NCI-H82 (cell line): ENCODE measurements at places on chromosomes 7 and 10.
A peak's percentile ranks its signal among the peaks of the same experiment; 100 is the strongest.

DNA sequence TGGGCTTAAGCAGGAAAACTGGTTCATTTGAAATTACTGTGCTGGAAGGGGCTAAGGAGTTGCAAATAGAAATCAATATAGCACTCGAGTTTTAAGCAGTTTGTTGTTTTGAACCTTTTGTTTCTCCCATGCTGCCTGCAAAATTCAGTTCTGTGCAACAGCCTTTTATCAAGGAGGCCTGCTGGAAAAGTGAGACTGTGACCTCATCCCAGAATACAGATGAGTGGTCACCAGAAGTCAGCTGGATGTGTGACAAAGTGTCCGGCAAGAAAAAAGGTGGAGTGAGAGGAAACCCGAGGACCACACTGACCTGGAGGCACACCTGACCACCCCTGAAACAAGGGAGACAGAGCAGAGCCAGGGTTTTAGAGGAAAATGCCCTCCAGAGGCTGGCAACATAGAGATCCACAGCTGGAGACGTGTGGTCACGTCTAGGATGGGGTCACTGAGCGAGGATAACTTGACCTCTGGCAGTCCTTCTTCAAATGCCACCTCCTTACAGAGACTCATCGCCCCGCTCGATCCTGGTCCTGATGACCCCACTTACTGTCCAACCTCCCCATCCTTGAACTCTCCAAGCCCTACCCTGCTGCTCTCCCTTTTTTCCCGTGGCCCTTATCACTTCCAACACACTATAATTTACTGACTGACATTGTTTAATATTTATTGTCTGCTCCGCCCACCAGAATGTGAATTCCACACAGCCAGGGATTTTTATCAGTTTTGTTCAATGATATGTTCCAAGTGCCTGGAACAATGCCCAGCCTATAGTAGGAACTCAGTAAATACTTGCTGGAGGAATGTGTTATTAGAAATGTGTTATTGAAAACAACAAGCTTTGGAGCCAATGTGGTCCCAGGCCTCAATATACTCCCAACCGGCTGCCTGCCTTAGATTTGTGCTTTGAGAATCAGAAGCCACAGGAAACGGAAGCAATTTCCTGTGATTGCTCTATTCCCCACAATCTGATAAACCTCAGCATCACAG is 243.8 kb downstream of the GLI3 start:
- no peak for DNase-seq

DNA sequence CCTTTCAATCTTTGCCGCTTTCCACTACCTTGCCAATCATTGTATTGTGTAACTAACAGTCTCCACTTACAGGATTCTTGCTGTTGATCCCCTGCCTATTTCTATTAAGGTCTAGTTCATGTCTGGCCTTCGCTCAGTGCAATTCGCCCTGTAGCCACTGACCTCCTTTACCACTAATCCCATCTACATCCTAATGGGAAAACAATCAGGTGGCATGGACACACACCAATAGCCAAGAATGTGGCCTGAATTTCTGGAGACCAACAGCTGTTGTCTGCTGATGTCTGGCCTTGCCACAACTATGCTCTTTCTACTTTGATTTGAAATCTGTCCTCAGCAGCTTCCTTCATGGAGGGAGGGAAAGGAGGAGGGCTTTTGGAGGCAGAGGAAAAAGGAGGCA is 546.2 kb downstream of the SORCS3 start:
- peak; percentile 6 for DNase-seq

DNA sequence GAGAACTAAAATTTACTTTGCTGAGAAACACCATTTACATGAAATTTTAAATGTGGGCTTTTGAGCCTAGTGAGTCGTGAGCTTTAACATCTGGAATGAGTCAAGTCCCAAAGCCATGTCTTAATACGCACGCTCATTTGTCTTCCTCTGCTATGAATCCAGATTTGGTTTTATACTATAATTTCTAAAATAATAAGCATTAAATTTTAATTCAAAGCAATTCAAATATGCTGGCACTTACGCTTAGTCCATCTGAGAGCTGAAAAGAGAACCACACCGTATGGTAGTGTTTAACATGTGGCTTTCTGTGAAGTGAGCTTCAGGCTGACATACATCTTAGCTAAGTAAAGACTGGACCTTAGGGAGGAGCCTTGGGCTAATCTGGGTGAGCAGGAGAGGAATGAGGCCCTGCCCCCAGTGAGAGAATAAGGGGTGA is 52.2 kb downstream of the CUBN start:
- DNase-seq: no peak

DNA sequence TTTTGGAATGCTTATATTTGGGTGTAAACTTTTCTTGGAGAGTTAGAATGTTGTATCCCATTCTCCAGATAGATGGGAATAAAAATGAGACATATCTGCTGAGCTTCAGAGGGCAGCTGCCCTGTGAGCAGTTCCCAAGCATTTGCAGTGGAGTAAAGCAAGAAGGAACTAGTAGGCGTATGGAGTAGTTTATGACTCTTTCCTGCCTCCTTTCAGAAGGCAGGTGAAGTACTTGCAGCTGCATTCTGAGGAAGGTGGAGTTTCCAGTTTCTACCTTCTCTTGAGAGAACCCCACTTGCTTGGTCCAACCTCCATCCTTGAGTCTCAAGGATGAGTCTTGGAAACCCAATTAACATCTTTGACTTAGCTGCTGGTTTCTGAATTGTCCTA is 563.6 kb downstream of the LRMDA start:
- DNase-seq: no peak

DNA sequence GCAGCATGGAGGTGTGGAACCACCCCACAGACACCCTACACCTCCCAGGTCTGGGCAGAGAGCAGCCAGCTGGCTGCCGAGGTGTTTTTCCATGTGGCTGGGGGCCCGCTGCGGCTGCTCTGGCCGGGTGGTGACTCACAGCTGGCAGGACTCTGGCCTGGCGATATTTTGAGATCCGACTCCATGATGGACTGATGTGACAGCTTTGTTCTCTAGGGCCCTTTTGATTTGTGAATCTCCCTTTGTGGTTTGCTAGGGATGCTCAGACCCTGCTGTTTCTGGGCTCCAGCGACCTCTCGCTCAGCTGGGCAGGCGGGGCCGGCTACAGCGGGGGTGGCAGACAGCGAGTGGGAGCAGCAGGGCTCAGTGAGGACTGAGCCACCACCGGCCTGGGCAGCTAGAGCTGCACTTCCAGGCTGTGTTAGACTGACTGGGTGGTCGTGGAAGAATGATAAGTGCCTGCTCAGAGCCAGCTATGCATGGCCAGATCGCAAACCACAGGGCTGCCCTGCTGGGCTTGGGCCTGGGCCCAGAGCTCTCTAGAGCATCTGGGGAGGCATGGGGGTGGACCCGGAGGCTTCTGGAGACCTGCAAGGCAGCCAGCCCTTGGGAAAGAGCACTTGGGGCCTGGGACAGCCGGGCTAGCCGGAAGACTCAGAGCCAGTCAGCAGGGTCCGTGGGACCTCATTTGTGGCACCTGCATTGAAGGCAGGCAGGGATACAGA is 46.2 kb upstream of the GDF10 start:
- no peak for DNase-seq

- peak; percentile 70 for DNase-seq
Observed at GRCh38 chr10:79274279-79275104, 72.8 kb upstream of the PPIF start.

DNA sequence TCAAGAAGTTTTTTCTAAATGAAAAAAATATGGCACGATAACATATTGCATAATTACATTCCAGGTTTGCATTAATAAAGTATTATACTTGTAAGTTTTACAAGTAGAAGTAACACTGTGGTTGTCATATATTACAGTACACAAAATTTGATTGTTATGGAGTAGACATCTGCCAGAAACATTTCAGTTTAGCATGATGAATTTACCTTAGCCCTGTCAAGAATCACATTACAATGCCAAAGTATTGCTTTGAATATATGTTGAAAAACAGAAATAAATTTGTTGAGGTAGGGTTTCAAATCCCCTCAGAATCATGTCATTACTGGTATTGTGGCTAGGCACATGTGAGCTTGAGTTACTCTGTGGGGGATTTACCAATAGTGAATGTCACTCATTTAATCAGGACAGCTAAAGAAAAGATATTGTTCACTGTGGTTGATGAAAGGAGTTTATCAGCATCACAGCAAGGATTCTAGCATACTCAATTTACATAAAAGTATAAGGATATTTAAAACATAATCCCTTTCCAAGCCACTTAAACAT is 112.1 kb downstream of the MDFIC start:
- DNase-seq: no peak

DNA sequence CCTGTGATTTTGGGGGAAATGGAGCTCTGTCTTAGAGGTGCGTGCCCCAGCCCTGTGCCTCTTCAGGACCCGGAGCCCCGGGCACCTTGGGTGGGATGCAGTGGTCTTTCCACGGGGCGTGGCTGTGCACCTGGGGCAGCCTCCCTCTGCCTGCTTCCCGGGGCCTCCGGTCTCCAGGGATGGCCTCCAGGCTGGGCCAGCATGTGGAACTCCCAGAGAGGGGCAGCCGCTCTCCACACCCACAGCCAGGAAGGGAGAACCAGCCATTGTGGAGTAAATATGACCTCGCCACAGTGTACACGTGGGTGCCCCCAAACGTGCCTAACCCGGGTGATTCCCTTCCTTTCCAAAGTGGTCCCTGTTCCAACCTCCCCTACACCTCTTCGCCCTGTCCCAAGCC is 52.6 kb downstream of the JAKMIP3 start:
- no peak for DNase-seq

DNA sequence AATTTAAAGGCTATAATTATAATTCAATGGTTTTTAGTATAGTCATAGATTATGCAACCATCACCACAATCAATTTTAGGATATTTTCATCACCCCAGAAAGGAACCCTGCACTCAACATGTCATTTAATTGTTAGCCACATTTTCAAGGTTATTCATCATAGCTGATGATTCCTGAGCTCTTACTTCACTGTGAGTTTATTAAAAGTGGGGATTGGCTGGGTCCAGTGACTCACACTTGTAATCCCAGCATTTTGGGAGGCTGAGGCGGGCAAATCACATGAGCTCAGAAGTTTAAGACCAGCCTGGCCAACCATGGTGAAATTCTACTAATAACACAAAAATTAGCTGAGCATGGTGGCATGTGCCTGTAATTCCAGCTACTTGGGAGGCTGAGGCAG is 787 bp downstream of the CCL26 start:
- DNase-seq: no peak

DNA sequence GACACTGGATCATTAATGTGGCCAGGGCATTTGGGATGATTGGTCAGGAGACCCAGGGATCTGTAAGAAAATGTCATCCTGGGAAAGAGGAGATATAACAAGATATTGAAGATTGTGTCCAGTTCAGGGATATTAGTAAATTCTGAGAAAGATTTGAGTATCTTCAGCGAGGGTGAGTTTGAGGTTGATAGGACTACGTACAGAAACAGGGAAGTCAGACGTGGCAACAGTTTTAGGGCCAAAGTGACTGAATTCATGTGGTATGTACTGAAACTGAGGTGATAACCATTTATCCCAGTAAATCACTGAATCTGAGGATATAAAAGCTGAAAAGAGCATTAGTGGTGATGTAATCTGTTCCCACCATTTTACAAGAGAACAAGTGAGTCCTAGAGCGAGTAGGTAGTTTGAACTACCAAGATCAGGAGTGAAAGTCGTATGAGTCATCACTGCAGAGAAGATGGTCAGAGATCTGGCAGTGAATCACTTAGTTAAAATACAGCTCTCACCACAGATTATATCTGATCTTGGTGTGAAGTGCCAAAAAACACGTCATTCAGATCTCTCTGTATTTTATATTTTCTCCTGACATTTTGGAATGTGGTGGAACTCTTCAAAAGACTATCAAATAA is 220.5 kb downstream of the CDK14 start:
- DNase-seq: no peak

DNA sequence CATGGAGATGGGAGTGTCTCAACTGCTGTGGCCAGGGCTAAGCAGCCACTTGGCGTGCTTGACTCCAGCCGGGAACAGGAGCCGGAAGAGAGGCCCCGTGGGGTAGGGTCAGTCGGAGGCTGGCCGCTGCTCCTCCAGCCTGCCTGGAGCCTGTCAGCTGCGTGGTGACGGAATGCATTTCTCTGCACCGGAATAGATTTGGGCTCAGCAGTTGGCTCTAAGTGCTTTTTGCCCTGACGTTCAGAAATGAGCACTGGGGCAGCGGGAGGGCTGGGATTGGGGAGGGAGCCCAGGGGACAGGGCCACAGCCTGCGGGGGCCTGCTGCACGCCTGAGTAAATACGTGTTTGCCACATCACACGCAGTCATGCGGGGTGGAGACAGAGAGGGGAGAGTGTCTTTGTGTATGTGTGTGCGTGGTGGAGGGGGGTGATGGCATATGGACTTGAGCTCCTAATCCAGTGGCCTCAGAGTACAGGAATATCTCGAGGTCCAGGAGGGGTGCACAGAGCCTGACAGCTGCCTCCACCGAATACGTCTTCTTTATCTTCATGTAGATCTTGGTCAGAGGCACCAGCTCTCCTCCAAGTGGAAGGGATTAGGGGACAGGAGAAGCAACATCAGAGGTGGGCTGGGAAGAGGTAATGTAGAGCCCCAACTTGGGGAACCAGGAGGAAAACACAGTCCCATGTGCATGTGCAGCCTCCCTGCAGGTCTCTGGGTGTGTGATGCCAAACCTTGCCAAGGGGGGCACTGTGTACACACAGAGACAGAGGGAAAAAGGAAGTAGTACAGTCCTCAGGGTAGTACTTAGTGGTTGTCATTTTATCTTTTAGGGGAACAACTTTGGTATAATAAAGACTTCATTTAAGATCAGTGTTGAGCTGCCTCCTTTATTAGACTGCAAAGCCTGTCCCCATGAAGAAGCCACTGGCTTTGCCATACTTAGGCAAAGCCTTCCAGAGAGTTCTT is 151.4 kb downstream of the CDH23 start:
- DNase-seq: peak; percentile 87

GRCh38 chr10:30556189-30556588 is 73.4 kb downstream of the LYZL2 start:
- no peak for DNase-seq

- DNase-seq: no peak
Observed at GRCh38 chr10:378230-378929, 243.1 kb downstream of the ZMYND11 start.

GRCh38 chr7:151244196-151244840 is 4.2 kb downstream of the SMARCD3 start:
- peak; percentile 70 for DNase-seq

DNA sequence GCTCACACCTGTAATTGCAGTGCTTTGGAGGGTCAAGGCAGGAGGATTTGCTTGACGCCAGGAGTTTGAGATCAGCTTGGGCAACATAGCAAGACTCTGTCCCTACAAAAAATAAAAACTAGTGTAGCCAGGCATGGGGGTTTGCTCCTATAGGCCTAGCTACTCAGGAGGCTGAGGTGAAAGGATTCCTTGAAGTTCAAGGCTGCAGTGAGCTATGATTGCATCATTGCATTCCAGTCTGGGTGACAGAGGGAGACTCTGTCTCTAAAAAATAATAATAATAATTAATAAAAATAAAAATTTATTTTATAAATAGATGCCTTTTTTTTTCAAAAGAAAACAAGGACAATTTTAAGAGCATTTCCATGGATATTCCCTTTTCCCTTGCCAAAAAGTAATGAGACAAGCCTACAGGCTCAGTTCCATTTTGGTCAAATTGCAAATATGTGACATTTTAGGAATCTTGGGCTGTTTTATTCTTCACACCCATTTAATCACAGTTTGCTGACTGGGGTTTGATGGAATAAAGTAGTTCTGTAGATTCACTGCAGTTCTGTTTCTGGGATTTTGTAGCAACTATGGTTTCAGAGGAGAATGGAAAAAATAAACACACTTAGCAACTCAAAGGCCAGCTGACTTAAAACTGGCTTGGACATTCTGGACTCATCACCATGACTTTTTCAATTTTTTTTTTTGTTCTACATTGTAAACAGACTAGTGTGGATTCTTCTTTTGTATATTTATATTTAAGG is 48.4 kb upstream of the ARHGAP21 start:
- DNase-seq: no peak
